ENCODE measurements at places on chromosomes 1 and 21. TPM values are rescaled to one million over a fixed set of nuclear protein-coding genes. Genes with fewer than 3 reads are reported as not detected.

FCRLA gene
- 0.33 TPM for total RNA-seq

PDE4B gene
- 16.6 TPM for total RNA-seq

- DNase-seq = no peak
These were observed 14.9 kb upstream of the MGST3 start for GRCh38 chr1:165616054-165616612.

- no peak for DNase-seq
These were observed 94.2 kb downstream of the DTL start for GRCh38 chr1:212129781-212130180.

- DNase-seq = no peak
These were observed 1713.4 kb downstream of the NCAM2 start for GRCh38 chr21:22711636-22712035.

DNA sequence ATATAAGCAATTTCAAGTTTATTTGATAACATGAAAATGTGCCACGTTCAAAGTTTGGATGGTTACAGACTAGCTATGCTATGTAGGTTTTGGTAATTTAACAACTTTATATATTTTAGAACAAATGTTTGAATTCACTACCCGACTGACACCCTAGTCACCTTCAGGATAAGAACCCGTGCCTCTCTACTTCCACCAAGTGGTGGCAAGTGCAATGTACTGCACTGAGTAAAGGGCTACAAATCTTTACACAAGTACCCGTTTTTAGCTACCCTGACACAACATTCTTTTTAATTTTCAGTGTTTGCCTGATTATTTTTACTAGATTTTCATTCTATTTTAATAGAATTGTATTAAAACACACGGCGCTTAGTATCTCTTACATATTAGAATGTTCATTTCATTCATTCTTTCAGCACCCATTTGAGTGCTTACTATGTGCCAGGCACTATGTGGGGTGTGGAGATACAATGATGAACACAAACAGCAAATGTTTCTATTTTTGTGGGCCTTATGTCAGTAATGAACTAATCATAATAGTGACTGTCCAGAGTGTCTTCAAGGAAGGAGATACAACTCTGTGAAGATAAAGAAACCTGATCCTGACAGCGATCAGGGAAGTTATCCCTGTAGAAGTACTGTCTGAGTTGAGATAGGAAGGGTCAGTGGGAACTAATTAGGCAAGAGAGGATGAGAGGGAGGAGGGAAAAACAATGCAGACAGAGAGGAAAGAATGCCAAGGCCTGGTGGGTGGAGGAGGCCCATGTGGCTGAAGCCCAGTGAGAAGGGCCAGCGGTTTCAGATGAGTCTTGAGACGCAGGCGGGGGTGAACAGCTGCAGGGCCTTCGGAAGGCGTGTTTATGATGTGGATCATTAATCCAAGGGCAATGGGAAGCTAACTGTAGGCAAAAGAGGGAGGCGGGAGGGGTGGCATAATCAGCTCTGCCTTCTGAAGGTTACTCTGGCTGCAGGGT is 3.8 kb downstream of the LCA5L start:
- no peak for DNase-seq

Data from esophagus muscularis mucosa (tissue), 4 donors.